ENCODE measurements at places on chromosomes 13 and 19. TPM values are rescaled to one million over a fixed set of nuclear protein-coding genes. Genes with fewer than 3 reads are reported as not detected.

Gene FAM187B
- not detected for total RNA-seq

Gene CBLC
- total RNA-seq = not detected

Gene OR7E24
- total RNA-seq = not detected

Gene SLC25A23
- 27.9 TPM for total RNA-seq

Gene KLK2
- total RNA-seq = not detected

Gene ZNF675
- 19.7 TPM for total RNA-seq

Gene RXFP2
- not detected for total RNA-seq
